ENCODE measurements at places on chromosomes 7 and 10.

DNA sequence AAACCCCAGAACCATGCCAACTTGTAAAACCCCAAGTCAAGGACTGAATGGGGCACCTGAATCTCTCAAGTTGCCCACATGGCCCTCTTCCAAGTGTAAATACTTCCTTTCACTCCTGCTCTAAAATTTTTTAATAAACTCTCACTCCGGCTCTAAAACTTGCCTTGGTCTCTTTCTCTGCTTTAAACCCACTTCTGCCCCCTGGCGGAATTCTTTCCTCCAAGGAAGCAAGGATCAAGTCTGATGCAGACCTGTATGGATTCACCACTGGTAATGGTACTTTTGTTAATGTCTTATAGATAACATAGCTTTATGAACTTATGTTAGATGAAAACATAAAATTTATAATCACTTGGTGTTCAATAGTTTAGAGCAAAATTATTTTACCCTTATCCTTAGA, 33.8 kb downstream of the SLC16A9 start:
- no peak for DNase-seq

GRCh38 chr7:74375726-74376220, 77.9 kb upstream of the GTF2IRD1 start:
- DNase-seq = no peak

- no peak for DNase-seq
Measured at GRCh38 chr10:667096-667495, 22.4 kb downstream of the DIP2C start.

DNA sequence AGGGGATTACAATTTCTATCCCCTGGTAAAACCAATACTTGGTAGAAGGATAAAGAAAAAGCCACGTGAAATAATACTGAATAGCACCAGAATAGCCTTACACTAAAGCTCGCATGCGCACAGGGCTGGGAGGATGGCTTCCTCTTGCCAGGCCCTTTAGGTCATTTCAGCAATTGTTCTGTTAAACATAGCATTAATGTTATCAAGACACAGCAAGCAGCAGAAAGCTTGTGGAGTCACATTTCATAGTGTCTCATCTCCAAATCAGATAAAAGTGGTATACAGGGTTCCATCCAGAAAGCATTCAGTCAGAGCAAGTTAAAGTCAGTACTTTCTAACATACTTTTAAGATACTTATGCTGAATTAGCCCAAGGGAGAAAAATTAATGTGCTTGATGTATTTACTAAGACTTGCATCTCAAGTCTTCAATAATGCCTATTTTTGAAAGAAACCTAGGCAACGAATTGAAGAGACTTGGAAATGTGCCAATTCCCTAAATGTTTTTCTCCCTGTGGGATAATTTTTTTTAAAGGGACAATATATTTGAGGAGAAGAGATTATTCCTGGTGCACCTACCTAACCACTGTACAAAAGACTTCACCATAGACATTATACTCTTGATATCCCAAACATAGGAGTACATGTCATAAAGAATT, 14.3 kb upstream of the NPM3 start:
- DNase-seq = no peak

GRCh38 chr10:112791447-112791846, 158.6 kb upstream of the TCF7L2 start:
- DNase-seq = no peak

DNA sequence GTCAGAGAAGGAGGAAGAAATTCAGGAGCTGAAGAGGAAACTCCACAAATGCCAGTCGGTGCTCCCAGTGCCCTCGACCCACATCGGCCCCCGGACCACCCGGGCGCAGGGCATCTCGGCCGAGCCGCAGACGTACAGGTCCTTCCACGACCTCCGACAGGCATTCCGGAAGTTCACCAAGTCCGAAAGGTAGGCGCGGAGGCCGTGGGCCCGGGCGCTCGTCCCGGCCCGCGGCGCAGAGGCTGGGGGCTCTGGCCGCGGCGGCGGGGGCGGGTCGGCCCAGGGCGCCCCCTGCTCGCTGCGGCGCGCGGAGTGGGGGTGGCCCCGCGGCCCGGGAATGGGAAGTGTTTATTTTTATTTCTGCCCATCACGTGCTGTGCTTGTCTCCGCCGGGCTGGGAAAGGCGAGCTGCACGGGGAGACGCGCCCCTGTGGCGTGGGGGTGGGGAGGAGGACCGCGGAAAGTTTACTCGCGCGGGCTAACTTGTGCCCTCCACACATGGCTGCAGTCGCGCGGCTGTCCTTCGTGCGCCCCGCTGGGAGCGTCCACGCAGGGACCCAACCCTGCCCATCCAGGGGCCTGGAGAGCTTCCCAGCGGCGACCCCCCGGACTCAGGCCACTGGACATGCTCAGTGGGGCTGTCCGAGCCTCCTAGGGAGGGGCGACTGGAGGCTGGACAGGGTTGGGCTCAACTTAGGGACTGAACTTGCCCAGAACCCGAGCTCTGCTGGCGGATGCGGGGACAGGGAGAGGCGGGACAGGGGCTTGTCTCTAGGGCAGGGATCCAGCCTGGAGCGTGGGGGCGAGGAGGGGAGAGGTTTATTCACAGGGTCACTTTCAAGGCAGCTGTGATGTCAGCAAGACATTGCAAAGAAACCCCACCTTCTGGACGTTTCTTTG, 82.6 kb upstream of the PRKG1 start:
- DNase-seq = no peak

DNA sequence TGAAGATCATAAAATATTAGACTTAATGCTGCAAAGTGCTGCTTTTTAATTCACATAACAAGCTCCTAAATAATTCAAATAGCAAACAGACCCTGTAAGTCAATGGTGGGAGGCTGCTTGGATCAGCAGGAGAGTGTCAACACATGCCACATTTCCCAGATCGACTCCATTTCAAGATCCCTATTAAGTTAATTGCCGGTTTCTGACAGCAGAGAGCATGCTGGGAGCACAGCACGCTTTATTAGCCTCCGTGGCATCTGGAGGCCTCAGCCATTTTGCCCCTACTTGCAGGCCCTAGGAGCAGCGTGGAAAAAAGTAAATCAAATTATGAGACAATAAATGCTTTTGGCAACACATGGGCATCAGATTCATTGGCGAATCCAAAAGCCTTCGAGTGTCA, 201.0 kb downstream of the EMX2 start:
- DNase-seq = no peak

- DNase-seq = peak; percentile 60
Measured at GRCh38 chr10:88810196-88810961, 7.8 kb downstream of the LIPM start.

DNA sequence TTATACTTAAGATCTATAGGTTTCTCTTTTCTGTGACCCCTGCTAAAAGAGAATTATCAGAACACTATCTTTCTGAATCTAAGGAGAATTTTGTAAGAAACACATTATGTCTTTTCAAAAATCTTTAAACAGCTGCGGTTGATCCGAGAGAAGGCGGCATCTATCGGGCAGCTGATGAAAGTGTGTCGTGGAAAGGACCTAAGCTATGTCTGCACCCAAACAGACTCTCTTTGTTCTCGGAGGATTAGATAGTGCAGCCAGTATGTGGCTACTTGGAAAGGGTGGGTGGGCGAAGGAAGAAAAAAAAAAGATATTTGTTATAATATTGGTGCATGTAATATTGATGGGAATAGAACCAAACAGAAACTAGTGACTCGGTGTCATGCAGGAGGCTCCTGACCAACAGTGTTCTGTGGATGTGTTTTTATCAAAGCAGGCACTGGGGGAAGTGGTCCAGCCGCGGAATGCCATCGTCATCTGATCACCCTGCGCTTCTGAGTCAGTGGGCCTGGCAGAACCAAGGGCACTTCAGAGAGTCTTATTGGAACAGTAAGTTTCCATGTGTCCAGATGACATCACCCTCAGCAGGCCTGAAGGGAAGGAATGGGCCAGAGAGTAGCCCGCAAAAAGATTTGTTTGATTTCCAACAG, 509.7 kb upstream of the AKR1E2 start:
- DNase-seq = no peak

GRCh38 chr10:72858067-72858466, 35.5 kb upstream of the OIT3 start:
- no peak for DNase-seq

- DNase-seq = no peak
Measured at GRCh38 chr7:111459757-111460280, 102.5 kb downstream of the IMMP2L start.

DNA sequence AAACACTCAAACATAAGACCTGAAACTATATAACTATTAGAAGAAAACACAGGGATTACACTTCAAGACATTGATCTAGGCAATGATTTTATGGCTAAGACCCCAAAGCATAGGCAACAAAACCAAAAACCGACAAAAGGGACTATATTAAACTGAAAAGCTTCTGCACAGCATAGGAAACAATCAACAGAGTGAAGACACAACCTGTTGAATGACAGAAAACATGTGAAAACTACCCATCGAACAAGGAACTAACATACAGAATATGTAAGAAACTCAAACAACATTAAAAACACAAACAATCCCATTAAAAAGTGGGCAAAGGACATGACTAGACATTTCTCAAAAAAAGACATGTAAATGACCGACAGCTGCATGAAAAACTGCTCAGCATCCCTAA, 109.0 kb downstream of the ALOX5 start:
- no peak for DNase-seq

Data from CD4-positive, alpha-beta T cell treated with Interleukin-15 for 4 hours (primary cell).